ENCODE measurements at places on chromosomes 6 and 20.

- peak; percentile 43 for DNase-seq
These were observed 7.9 kb downstream of the EXOC2 start for GRCh38 chr6:684831-685636.

DNA sequence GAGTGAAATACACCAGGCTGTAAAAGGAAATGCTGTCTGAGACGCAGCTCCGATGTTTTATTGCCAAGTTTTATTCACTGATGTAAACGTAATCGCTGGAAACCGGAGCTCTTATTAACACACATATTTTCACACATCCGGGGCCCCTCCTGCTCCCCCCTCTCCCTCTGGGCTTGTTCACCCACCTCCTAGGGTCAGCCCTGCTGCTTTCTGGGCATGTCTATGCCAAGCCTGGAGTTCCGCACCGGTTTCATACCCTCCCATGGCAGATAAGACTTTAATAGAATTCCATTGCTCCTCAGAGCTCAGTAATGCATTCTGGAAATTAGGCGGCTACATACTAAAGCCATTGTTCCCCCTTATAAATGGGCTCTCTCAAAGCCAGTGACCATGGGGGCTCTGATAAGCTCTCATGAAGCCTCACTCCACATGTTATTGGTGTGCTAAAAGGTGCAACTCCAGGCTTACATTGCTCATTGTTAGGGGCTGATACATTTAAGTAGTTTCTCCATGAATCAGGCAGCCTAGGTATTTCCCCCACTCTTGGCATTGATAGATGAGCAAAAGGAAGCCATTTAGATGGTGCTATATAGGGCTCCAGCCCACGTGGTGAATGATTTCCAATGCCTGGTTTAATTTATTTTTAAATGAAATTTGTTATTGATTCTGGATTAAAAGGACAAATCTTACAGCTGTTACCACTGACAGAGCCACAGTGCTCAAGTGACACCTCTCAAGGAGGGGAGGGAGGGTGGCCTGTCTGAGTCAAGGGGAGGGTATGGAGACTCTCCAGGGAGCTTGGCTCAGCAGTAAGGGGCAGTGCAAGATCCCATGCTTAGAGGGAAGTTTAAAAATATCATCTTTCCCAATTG, 4.5 kb upstream of the VSTM2L start:
- peak; percentile 28 for DNase-seq

GRCh38 chr20:38193586-38194105, 28.6 kb upstream of the TGM2 start:
- DNase-seq, result no peak

GRCh38 chr6:148509119-148509799, 166.6 kb downstream of the SASH1 start:
- DNase-seq, result peak; percentile 68

DNA sequence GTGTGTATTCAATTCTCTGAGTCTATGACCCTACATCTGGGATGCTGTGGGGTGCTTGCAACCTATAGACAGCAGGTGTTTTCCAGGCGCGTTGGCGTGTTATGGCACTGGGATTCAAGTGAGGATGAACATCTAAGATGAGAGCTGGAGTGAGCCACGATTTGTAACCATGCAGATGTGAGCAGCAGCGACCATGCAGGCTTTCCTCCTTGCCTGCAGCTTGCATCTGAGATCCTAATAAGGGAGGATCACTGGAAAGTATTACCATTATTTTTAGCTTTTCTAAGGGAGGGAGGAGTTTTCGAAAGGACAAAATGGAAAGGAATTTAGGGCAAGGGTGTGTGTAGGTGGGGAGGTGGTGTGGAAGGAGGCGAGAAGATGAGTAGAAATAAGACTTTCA, 216.7 kb downstream of the ATXN1 start:
- no peak for DNase-seq

DNA sequence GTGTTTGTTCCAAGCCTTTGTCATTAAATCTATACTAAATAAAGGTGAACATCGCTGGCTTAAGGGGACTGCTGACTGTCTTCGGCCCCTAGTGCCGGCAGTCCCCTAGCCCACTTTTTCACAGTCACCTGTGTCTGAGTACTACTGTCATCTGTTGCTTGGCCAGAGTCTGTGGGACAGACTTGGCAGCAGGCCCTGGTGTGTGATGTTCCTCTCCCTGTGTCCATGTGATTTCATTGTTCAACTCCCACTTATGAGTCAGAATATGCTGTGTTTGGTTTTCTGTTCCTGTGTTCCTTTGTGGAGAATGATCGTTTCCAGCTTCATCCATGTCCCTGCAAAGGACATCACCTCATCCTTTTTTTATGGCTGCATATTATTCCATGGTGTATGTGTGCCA, 133.4 kb downstream of the HAO1 start:
- DNase-seq, result no peak

- DNase-seq, result peak; percentile 60
These were observed 1.9 kb downstream of the MAPK14 start for GRCh38 chr6:36029464-36029863.

DNA sequence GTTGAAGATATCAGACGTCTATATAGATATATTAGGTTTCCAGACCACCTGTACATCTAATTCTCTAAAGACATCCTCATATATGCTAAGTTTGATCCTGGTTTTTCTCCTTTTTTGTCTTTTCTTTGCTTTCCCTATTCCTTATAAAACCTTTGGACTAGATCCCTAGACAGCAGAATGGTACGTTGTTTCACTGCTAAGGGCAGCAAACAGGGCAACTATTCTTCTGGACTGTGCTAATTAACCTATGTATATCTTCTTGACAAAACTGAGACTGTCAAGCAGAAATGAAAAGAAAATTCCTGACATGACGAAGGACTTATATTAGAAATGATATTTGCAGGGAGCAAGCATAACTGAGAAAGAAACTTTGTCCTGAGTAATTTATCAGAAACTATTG, 19.1 kb downstream of the ME1 start:
- DNase-seq, result no peak

DNA sequence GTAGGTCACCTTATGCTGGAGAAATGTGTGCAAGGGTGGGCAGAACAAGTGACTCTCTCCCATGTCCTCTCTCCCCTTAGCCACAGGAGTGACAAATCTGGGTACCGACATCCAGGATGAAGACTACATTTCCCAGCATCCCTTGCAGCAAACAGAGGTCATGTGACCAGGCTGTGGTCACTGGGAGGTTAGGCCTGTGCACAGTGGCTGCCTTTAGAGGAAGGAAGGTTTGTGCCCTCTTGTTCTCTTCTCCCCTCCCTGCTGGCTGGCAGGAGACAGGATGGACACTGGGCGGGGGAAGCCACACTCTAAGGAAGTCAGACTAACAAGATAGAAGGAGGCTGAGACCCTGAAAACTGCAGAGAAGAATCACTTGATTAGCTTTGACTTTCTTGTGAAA, 360.2 kb downstream of the PREX1 start:
- DNase-seq, result no peak

DNA sequence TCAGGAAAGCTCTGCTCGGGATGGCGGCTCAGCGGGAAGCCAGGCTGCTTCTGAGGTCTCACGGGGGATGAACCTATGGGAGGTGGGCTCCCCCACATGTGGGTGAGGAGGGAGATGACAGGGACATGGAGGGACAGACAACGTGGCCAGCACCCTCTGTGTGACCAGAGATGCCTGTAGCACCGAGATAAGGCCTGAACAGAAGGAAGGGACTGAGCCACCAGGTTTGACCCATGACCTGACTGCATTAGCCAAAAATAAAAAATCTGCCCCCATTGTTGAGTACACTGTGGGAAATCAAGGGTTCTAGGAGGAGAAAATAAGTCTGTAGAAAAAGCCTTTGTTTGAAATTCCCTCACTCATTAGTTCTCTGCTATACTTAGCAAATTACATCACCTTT, 105.7 kb downstream of the RNASET2 start:
- DNase-seq, result no peak

DNA sequence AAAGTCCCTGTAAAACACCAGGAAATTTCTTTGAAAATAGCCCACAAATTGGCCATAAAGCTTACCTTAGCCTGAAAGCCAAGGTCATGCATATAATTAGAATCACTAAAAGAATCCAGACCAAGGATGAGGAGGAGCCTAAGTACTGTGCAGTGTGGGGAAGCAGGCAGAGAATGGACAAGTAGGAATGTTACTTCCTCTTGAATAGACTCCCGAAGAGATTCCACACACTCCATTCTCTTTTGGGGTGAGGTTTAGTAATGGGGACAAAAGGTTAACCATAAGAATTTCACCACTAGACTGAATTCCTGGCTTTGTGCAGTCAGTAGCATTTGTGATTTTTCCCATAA, 27.5 kb upstream of the MARCKS start:
- peak; percentile 77 for DNase-seq

Measured in fibroblast of skin of scalp (primary cell).